ENCODE measurements at places on chromosomes 2 and 18.

DNA sequence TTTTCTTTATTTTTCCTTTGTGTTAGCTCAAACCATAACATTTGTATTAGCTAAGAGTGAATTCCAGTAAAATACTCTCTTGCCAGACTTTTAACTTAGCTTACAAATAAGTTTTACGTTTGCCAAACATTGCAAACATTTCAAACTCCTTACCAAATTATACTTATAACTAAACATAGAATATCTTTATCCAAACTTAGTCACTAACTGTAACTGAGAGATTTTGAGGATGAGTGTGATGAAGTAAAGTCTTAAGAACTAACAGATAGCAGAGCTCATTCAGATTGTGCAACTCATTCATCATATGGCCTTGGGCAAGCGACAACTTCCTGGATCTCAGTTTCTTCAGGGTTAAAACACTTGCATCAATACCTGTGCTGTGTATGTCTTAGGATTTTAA is 533.7 kb downstream of the TDRD15 start:
- DNase-seq, result no peak

DNA sequence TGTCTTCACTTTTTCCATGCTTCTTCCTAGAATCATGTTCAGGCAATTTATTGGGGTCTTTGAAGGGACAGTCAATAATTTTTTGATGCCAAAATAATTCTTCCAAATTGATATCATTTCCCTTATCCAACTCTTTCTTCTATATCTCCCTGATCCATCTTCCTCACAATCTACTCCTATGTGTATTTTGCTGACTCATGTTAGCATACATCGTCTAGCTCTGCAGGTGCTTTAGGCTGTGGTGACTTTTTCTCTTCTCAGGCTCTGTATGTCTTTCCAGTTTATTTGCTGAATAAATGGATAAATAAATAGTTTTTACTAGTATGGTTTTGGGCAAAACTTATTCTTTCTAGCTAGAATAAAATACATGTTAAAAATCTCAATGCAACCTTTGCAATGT is 1650.9 kb upstream of the TMEFF2 start:
- DNase-seq, result no peak

DNA sequence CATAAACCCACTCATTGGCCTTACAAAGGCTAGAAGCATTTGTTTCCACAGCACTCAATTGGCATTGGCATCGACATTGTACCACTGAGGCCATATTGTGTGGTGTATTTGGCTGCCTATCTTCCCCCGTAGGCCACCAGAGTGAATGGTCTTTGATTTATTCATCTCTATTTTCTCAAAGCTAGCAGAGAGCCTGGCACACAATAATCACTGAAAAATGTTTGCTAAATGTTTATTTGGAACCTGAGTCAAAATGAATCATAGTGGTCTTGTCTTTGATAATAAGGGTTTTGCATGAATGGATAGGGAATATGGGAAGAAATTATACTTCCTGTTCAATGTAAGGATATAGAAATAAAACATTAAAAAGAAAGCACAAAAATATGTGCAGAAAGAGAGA is 107.3 kb upstream of the SLC8A1 start:
- DNase-seq, result no peak

DNA sequence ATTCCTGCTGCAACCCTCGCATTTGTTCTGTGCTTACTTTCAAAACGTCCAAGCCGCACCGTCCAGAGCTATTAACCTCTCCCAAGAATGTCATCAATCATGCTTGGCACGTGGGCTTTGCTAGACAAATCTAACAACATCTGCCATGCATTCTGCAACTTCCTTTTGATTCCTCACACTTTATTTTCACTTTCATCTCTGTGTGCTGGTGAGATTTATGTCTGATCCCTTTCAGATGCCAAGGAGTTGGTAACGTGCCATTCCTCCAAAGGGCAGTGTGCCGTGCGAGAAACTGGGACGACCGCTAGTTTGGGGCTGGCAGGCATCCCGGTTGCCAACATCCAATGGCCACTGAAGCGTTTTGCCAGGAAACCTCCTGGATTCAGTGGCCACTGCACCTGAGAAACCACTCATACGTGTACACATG is 230.0 kb upstream of the PARD3B start:
- DNase-seq, result no peak

DNA sequence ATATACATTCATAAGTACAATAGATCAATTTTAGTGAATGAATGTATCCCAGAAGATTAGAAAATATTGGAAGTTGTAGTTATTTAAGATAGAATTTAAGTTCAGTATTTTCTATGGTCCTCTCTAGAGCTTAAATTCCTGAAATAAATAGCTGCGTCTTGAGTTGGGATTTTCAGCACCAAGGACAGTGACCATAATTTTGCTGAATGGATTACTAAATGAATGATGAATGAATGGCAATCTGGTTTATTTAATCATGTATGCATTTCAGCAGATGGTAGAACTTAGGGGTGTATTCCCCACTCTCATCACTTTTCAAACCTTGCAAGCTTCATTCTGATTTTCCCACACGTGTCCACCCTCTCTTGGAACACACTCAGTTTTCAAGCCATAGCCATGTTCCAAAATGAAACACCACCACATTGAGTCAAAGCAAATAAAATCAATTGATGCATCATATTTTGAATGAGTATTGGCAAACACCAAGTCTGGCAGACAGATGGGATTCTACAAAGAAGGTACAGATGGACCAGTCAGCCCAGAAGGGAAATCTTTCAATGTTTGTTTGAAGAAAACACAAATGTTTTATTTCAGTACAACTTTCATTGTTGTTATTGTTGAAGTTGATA is 362.2 kb upstream of the NXPH2 start:
- peak; percentile 9 for DNase-seq

- no peak for DNase-seq
Observed at GRCh38 chr2:238274152-238274865, 14.1 kb downstream of the PER2 start.

- no peak for DNase-seq
Observed at GRCh38 chr18:64405161-64405560, 256.3 kb upstream of the LINC00305 start.

DNA sequence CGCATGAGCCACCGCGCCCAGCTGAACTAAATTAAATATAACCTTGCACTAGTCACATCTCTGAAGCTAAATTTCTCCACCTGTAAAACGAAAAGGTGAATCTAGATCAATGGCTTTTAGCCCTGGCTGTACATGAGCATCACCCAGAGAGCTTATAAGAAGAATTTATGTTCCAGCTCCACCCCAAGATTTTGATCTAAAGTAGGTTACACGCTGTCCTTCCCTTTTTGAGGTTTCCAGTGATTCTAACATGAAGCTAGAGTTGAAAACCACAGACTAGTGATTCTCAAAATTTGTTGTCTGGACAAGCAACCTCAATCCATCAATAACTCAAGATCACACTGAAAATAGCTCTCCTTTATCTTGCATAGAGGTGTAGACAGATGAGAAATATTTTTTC is 208.8 kb upstream of the CRIM1 start:
- no peak for DNase-seq

- DNase-seq, result no peak
Observed at GRCh38 chr2:20186078-20186854, 38.7 kb downstream of the SDC1 start.

- no peak for DNase-seq
Observed at GRCh38 chr2:97712693-97713295, 582 bp upstream of the ZAP70 start.

- DNase-seq, result peak; percentile 74
Observed at GRCh38 chr2:39127973-39128372, 7.1 kb upstream of the SOS1 start.

GRCh38 chr18:45019469-45019868 is 338.8 kb downstream of the SETBP1 start:
- DNase-seq, result no peak

- no peak for DNase-seq
Observed at GRCh38 chr2:99618579-99619097, 128.8 kb upstream of the REV1 start.

DNA sequence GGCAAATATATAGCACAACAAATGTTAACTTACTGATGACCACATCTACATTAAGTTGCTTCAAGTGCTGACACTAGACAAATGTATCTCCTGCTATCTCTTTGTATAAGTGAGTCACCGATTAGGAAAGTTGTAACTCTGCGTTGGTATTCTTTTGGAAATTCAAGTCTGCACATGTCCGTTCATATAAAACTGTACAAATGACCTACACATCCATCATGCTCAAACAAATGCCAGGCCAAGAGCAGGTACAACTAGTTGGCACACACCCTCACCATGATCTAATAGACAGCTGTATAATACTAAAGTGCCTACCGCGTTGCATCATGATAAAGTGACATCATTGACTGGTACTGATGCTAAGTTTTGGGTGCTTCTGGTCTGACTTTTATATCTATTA is 141.1 kb downstream of the RBMS1 start:
- DNase-seq, result no peak

GRCh38 chr2:145689277-145689676 is 1169.4 kb upstream of the ZEB2 start:
- no peak for DNase-seq

DNA sequence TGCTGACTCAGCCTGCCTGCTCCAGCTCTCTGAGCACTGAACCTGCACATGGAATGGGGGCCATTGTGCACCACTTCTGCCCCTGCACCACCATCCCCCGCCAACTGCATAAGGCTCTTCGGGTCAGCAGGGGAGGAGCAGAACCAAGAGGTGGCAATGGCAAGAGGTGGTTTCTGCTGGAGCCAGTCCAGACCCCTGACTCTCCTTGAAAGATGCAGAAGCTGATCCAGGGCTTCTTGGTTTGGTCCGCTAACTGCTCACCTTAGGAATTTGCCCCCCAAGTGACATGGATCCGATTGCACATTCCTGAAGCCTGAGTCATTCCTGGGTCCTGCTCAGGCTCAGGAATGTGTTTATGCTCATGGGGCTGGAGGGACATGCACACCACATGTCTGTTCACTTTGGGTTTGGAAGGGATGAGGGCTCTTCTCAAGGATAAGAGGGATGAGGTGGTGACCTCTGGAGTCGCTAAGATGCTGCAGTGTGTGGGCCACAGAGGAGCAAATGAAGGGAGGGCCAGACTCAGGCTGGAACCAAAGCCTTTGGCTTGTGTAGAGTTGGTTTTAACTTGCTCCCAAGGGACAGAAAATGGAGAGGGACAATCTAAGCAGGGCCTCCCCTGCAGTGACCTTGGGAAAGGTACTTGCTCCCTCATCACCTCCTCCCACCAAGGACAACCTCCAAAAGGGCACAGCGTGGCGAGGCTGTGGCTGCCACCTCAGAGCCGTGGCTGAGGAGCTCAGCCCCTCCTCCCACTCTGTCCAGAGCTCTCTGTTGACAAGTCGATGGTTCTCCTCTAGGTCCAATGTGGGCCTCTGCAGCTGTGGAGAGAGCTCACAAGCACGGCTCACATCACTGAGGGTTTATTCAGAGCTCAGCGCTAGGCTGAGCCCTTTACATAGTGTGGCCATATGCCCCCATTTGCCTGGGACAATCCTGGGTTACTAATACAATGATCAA is 66.2 kb downstream of the HS1BP3 start:
- DNase-seq, result no peak

DNA sequence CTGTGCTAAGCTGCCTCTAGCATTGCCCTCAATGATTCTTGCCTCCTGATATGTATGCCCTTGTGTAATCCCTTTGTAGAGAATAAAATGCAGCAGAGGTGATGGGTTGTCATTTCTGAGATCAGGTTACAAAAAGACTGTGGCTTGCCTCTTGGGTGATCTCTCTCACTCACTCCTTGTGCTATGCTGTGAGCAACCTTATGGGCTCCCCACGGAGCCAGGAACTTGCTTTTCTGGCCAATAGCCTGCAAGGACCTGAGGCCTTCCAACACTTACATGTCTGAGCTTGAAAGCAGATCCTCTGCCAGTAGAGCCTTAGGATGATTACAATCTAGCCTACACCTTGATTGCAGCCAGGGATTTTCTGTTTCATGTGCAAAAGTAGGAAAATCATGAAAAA is 123.1 kb upstream of the XIRP2 start:
- DNase-seq, result no peak

GRCh38 chr2:60998628-60999545 is 18.6 kb upstream of the PEX13 start:
- DNase-seq, result peak; percentile 89

- DNase-seq, result no peak
Observed at GRCh38 chr2:200814276-200814815, 2.6 kb downstream of the BZW1 start.

DNA sequence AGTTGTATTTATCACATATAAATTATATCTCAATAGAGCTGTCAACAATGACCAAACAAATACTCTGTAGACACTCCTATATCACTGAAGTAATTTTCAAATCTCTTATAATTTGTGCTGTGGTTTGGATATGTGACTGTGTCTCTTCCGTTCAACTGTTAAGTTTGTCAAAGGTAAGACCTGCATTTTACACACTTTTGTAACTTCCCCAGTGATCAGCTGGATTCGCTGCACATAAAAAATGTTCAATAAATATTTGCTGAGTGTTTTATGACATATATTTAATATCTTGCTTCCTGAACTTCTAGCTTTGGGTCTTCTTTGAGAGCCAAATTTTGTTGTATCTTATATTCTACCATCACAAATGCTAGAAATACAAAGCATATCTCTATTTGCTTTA is 57.3 kb upstream of the ROCK1 start:
- DNase-seq, result no peak
